Activated CD4-positive, alpha-beta T cell treated with anti-CD3 and anti-CD28 coated beads, Interleukin-2, amount 50 U/mL, for 24 hours (primary cell): ENCODE measurements at places on chromosomes 11 and 22.

DNA sequence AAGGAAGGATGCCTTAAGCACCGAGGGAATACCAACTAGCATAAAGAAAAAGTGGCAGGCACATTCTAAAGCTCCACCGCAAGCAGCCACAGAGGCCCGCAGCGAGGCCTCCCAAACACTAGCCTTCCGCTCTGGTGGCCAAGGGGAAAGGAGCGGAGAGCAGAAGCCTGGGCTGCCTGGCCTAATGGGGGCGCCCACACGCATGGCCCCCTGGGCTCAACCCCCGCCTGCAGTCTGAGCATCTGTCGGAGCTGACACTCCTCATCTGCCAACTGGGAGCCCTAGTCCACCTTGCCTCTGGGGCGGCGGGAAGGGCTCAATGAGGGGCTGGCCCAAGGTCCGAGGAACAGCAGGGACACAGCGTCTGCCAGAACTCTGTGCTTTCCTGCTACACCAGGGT lies 50.1 kb upstream of the WNT11 start:
- DNase-seq, result no peak

DNA sequence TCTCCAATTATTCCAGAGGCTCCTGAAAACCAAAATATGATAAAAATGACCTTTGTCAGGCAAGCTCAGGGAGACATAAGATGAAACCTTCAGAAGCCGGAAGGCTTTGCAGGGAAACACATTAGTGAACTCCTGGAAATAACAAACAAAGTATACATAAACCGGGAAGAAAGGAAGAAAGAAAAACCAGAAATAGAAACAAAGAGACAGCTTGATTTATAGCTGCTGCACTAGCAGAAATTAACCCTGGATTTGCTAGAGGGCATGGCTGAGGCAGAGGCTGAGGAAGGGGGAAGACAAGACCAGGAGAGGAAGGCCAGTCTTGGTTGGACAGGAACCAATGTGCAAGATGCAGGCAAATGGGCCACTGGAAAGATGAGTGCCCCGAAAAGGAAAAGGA lies 33.3 kb downstream of the SLC22A25 start:
- DNase-seq, result no peak

DNA sequence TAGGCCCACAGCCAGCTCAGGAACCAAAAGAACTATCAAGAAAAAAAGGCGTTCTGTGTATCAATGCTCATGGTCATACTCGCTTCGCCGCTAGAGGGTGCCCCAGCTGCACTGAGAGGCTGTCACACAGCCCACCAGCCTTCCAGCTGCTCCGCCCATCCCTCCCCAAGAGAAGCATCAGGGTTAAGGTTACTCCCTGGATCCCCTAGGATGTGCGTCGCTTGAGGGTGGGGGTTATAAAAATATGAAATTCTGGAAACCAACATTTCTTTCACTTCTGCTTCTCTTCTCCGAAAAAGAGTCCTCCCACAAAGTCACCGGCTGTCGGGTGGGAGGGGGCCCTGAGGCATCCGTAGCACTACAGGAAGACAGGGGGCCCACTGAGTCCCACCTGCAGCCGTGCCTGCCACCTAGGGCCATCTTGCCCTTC lies 1.7 kb downstream of the CBX6 start:
- peak; percentile 85 for DNase-seq

DNA sequence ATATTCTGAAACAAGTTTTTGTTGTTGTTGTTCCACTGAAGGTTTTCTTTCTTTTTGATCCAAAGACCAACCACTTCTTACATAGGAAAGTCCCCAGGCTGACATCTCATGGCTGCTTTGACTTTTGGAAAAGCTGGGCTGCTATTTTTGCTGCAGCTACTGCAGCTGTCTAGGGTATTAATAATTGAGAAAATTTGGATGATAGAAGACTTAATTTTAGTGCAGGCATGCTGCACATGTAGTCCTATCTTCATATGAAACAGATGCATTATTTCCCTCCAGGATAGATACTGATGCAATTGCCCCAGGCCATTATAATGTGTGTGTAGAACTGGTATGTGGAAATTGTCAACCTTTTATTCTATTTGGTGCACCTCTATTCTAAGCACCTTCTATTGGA lies 131.4 kb downstream of the NAV2 start:
- DNase-seq, result no peak

- DNase-seq, result peak; percentile 6
Measured at GRCh38 chr11:6319704-6320410, 444 bp downstream of the CAVIN3 start.

DNA sequence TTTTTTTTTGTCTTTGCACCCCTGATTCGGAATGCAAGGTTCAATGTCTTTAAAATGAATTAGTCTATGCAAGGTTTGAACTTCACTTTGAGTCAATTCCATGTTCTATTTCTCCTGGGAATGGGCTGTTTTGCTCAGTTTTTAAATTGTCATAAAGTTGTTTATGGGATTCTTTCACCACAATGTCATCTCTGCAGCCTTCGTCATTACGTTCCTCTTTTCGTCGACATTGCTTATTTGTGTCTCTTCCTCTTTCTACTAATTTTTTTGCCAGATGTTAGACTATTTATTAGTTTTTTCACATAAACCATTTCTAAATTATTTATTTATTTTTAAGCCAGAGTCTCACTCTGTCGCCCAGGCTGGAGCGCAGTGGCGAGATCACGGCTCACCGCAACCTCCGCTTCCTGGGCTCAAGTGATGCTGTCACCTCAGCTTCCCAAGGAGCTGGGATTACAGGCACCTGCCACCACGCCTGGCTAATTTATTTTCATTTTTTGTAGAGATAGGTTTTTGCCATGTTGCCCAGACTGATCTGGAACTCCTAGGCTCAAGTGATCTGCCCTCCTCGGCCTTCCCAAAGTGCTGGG lies 7.1 kb upstream of the TNNT3 start:
- DNase-seq, result no peak
